ENCODE measurements at places on chromosomes 5 and 9. TPM values are rescaled to one million over a fixed set of nuclear protein-coding genes. Genes with fewer than 3 reads are reported as not detected.

MYORG gene
- total RNA-seq, result 7.4 TPM

CARTPT gene
- total RNA-seq, result 39.4 TPM

ISL1 gene
- not detected for total RNA-seq

DNA sequence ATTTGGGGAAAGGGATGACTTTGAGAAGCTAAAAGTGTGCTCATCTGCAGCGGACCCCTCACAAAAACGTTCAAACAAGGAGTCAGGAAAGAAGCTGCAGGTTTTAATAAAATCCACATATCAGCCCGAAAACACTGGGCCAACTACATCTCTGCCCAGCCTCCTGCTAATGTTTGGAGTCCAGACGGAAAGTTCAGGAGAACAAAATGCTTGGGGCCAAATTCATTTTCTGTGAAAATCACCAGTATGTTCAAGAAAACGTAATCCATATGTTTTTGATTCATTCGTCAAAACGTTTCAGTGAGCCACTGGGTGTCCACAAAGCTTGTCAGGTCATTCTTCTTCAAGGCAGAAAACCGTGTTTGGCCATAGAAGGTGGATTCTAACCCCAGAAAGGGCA, 87.5 kb upstream of the GAS1 start:
- no peaks in the 10 kb centered on the region for H3K27me3 ChIP-seq
- no peak for DNase-seq

- H3K27me3 ChIP-seq, result no peaks in the 10 kb centered on the region
- peak overlapping the region; percentile 51 for H3K4me3 ChIP-seq
- peaks cover 46% of the 10 kb centered on the region for H3K4me1 ChIP-seq
- H3K27ac ChIP-seq, result peak overlapping the region; percentile 2
- H3K36me3 ChIP-seq, result no peaks in the 10 kb centered on the region
Observed at GRCh38 chr9:18382243-18382642, 91.7 kb upstream of the ADAMTSL1 start.

DNA sequence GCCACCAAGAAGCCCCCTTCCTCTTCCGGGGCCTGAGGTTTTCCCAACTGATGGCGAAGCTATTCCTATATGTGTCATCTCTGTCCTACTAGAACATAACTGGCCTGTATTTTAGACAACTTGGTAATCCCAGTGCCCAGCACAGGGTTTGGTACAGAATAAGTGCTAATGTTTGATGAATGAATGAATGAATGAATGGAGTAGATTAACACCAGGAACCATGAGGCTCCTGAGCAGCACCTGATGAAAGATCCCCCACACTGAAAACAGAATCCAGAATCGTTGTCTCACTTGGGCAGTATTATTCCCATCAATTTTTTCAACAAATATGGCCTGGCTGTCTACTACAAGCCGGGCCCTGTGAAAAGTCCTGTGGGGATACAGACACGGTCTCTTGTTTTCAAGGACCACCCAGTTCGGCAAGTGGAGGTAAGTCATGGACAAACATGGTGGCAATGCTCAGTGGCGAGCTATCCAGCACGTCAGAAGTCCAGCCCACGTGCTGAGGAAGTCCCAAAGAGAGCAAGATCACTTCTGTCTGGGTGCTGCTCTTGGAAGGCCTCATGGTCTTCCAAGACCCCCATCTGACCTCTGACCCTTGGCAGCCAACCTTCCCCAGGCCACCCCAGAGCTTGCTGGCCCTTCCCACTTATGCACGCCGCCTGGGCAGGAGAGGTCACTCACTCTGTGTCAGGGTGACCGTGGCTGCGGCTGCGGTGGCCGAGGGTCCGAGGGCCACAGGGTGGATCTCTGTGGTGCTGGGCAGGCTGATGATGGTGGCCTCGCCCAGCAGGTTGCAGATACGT, 1.0 kb downstream of the NAIF1 start:
- peaks cover 6% of the 10 kb centered on the region for H3K36me3 ChIP-seq
- no peaks in the 10 kb centered on the region for H3K27me3 ChIP-seq
- H3K4me1 ChIP-seq, result peaks cover 36% of the 10 kb centered on the region
- H3K27ac ChIP-seq, result no peak overlapping the region

DNA sequence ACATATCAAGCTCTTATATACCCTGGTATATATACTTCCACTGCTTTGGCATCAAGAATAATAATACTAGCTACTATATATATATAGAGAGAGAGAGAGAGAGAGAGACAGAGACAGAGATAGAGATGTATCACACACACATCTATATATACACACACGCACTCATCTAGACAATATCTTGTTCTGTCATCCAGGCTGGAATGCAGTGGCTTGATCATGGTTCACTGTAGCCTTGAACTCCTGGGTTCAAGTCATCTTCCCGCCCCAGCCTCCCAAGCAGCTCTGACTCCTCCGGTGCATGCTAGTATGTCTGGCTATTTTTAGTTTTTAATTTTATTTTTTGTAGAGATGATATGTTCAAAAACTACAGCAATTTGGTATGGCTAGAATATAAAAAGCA, 22.5 kb downstream of the ANKHD1 start:
- H3K4me3 ChIP-seq, result no peak overlapping the region
- H3K4me1 ChIP-seq, result peaks cover 14% of the 10 kb centered on the region

DNA sequence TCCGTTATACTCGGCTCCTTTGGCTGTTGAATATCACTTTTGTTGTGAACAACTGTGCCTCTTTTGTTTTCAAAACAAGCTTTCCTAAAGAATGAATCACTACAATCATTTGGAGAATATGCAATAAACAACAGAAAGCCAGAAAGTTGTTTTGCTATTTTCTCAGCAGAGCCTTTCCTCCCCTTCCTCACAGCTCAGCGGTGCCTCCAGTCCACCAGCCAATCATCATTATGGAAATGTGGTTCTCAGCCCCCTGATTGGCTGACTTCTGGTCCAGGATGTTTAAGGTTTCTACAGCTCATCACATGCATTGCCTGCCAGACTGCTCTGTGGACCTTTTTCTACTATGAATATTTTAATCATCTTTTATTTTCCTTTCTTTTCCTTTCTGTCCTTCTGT, 9.1 kb upstream of the ZNF608 start:
- DNase-seq, result no peak
- no peak overlapping the region for H3K4me3 ChIP-seq
- no peaks in the 10 kb centered on the region for H3K36me3 ChIP-seq
- H3K4me1 ChIP-seq, result no peaks in the 10 kb centered on the region
